ENCODE measurements at places on chromosomes 6 and 20.

DNA sequence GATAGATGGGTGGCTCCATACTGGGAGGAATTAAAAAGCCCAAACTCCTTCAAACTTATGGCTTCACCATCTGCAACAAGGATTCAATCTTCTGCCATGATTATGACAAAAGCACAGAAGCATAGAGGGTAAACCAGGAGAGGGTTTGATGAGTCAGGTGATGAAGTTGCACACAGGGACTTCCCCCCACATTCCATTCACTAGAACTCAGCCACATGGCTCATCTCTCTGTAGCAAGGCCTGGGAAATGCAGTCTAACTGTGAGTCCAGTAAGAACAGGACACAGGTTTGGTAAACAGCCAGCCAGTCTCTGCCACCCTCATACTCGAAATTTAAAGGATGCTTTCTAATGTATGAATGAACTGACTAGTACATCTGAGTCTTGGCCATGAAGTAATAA is 142.9 kb downstream of the HIVEP2 start:
- peak; percentile 99 for DNase-seq

DNA sequence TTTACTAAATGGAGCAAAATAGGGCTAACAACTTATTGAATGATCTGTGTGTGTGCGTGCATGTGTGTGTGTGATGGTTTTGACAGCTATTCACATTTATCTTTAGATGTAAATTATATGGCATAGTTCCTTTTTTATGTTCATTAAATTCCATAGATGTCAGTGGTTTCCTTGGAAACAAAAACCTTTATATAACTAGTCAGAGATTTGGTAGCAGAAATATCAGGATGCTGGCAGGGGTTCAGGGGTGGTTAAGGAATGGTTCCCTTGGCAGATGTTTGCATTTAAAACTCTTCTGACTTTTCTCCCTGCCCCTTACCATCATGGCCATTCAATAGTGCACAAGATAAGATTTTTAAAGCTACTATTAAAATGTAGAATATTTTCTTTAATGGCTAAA is 256.6 kb downstream of the PLCB1 start:
- DNase-seq, result no peak

- DNase-seq, result no peak
Measured at GRCh38 chr6:72262254-72262653, 359.6 kb upstream of the KCNQ5 start.

- DNase-seq, result no peak
Measured at GRCh38 chr6:75306064-75306463, 21.5 kb upstream of the TMEM30A start.

GRCh38 chr20:46928580-46929132 is 34.0 kb downstream of the EYA2 start:
- DNase-seq, result peak; percentile 22

All from M059J (cell line).